Right atrium auricular region (tissue), 2 donors: ENCODE measurements at places on chromosomes 11 and 22. TPM values are rescaled to one million over a fixed set of nuclear protein-coding genes. Genes with fewer than 3 reads are reported as not detected.

- no peak overlapping the region for H3K4me3 ChIP-seq
- H3K36me3 ChIP-seq: no peaks in the 10 kb centered on the region
- H3K4me1 ChIP-seq: peaks cover 56% of the 10 kb centered on the region
- no peaks in the 10 kb centered on the region for H3K27me3 ChIP-seq
- DNase-seq: peak; percentile 93
Measured at GRCh38 chr11:73177778-73178539, 35.8 kb upstream of the FCHSD2 start.

- no peak overlapping the region for H3K4me3 ChIP-seq
- DNase-seq: no peak
- H3K27me3 ChIP-seq: no peaks in the 10 kb centered on the region
- H3K27ac ChIP-seq: no peak overlapping the region
- peaks cover 10% of the 10 kb centered on the region for H3K4me1 ChIP-seq
Measured at GRCh38 chr22:27151407-27151806, 494.0 kb downstream of the MIAT start.

GRCh38 chr22:24178502-24179440 is 2.5 kb upstream of the SUSD2 start:
- no peak for DNase-seq
- peak overlapping the region; percentile 73 for H3K27ac ChIP-seq
- no peak overlapping the region for H3K4me3 ChIP-seq
- no peaks in the 10 kb centered on the region for H3K4me1 ChIP-seq
- H3K27me3 ChIP-seq: no peaks in the 10 kb centered on the region

DNA sequence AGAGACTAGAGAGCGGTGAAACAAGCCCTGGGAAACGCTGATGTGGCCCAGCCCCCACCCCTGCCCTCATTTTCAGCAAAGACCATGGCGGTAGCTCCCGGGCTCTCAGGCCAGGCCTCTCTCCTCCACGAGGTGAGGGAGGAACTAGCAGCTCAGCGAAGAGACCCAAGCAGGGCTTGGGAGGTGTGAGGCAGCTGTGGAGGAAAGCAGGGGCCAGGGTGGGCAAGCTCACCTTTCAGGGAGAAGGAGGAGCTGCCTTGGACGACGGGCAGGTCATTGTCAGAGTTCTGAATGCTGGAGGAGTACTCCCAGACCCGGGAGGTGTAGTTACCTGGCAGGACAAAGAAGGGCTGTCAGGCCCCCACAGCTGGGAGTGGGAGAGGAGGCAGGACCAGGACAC is 19.9 kb downstream of the TRIM29 start:
- H3K4me3 ChIP-seq: no peak overlapping the region
- no peaks in the 10 kb centered on the region for H3K36me3 ChIP-seq
- H3K4me1 ChIP-seq: no peaks in the 10 kb centered on the region
- H3K27ac ChIP-seq: no peak overlapping the region
- no peak for DNase-seq

The SCO2 gene
- not detected for total RNA-seq

DNA sequence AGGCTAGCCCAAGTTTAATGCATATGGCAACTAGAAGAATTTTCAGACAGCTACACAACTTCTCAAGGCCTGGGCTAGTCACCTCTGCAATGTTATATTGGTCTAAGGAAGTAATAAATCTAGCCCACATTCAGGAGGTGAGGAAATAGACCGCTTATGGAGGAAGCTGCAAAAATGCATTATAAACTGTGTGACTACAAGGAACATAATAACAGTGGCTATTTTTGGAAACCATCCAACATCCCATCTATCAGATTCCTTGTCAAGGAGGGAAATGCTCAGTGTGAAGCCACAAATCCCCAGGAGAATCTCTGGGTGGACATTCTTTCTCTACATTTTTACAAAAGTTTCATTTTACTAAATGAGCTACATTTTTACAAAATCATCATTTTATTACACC is 76.1 kb downstream of the BBOX1 start:
- no peaks in the 10 kb centered on the region for H3K27me3 ChIP-seq
- H3K4me1 ChIP-seq: no peaks in the 10 kb centered on the region
- H3K4me3 ChIP-seq: no peak overlapping the region
- DNase-seq: no peak
- H3K27ac ChIP-seq: no peak overlapping the region

GRCh38 chr22:41939981-41940831 is 6.7 kb downstream of the CENPM start:
- peak; percentile 63 for DNase-seq
- no peaks in the 10 kb centered on the region for H3K27me3 ChIP-seq
- H3K4me3 ChIP-seq: no peak overlapping the region
- H3K36me3 ChIP-seq: no peaks in the 10 kb centered on the region
- peaks cover 32% of the 10 kb centered on the region for H3K4me1 ChIP-seq
